ENCODE measurements at places on chromosomes 7 and 10. TPM values are rescaled to one million over a fixed set of nuclear protein-coding genes. Genes with fewer than 3 reads are reported as not detected.

CRHR2 gene
- not detected for total RNA-seq

ANKRD2 gene
- 4.7 TPM for total RNA-seq

ADAM22 gene
- 0.38 TPM for total RNA-seq

C7orf57 gene
- total RNA-seq, result 0.20 TPM

PRR15 gene
- total RNA-seq, result 1.1 TPM

CAMK2B gene
- total RNA-seq, result 0.27 TPM

ZNF32 gene
- total RNA-seq, result 17.1 TPM

MKX gene
- total RNA-seq, result not detected

SLC26A5 gene
- not detected for total RNA-seq

SLC16A9 gene
- total RNA-seq, result 0.06 TPM

FGFBP3 gene
- 2.7 TPM for total RNA-seq

SSC4D gene
- 0.92 TPM for total RNA-seq

FIGNL1 gene
- total RNA-seq, result 17.8 TPM

GRK5 gene
- total RNA-seq, result 12.1 TPM

PLA2G12B gene
- not detected for total RNA-seq

KIAA1549 gene
- 5.7 TPM for total RNA-seq

POLR2J2 gene
- total RNA-seq, result 0.27 TPM

TBL2 gene
- total RNA-seq, result 57.8 TPM

LOXL4 gene
- 1.3 TPM for total RNA-seq

TAS2R5 gene
- 0.29 TPM for total RNA-seq

TDRD1 gene
- total RNA-seq, result not detected

MYO1G gene
- 0.14 TPM for total RNA-seq

TECTB gene
- not detected for total RNA-seq

COG5 gene
- total RNA-seq, result 8.9 TPM

SEMA3C gene
- 62.4 TPM for total RNA-seq

PTCD1 gene
- total RNA-seq, result 6.5 TPM

CYP26C1 gene
- not detected for total RNA-seq

OLAH gene
- total RNA-seq, result 0.20 TPM

AOC1 gene
- total RNA-seq, result not detected

MRLN gene
- total RNA-seq, result not detected

GUSB gene
- 35.0 TPM for total RNA-seq

FRMD4A gene
- 4.3 TPM for total RNA-seq

ADAM8 gene
- 4.4 TPM for total RNA-seq

GPRIN2 gene
- 37.6 TPM for total RNA-seq

Measured in A549 treated with CORT108297 at 1 μM for 4 hours (cell line).